ENCODE measurements at places on chromosomes 11 and 22. TPM values are rescaled to one million over a fixed set of nuclear protein-coding genes. Genes with fewer than 3 reads are reported as not detected.

Gene OR52B6
- not detected for total RNA-seq

Gene DCHS1
- 10.4 TPM for total RNA-seq

Gene WNT7B
- total RNA-seq: under 0.01 TPM

Gene DGAT2
- total RNA-seq: 5.6 TPM

Gene ACRV1
- total RNA-seq: not detected

Gene ACTN3
- total RNA-seq: 0.09 TPM

Gene RGL4
- total RNA-seq: not detected

Gene NDUFS8
- total RNA-seq: 78.4 TPM

Gene DRD2
- total RNA-seq: not detected

Gene PGA5
- total RNA-seq: not detected

Gene MMP26
- not detected for total RNA-seq

Gene HORMAD2
- total RNA-seq: not detected

Gene SPON1
- 3.9 TPM for total RNA-seq

Gene ARHGEF17
- total RNA-seq: 72.8 TPM

Gene SLC29A2
- 0.97 TPM for total RNA-seq

Gene SOX10
- not detected for total RNA-seq

Gene ANGPTL5
- not detected for total RNA-seq

All from smooth muscle cell of the umbilical artery (primary cell).